Lung (tissue), 17 donors: ENCODE measurements at places on chromosomes 6 and 20.

GRCh38 chr6:142008016-142008735 lies 124.5 kb upstream of the GJE1 start:
- no peak for DNase-seq

DNA sequence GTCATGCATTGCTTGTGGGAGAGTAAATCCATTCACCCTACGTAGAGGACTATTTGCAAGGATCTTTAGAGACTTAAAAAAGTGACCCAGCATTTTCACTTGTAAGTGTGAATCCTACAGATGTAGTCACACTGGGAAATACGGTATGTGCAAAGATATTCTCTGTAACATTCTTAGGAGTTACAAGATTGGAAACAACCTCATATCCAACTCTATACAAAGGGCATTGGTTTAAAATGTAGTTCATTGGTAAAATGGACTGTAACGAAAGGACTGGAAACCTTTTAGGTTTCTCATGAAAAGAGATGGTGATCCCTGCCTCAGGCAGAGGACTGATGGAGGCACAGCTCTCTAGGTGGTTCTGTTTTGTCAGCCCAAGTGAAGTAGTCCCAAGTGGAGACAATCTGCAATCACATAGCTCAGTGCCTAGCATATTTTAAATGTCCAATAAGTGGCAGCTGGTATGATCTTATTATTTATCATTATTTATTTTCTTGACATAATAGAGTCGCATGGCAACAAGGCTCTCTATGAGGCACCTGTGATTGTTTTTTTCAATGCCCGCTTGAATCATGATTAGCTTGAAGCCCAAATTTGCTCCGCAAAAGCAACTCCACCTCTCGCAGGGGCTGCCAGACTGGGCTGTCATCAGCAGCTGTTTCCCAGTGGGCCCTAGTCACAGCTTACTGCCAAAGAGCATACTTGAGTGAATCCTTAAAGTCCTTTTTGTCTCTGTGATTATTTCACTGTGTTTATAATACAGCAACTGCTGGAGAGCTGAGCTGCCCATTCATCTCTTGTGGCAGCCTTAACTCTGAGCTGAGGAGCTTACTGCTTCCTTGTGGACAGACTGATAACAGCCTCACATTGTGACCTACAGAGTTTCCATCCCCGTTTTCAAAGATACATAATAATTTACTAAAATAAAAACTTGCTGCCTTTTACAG lies 19.8 kb upstream of the ENPP1 start:
- DNase-seq: peak; percentile 25

DNA sequence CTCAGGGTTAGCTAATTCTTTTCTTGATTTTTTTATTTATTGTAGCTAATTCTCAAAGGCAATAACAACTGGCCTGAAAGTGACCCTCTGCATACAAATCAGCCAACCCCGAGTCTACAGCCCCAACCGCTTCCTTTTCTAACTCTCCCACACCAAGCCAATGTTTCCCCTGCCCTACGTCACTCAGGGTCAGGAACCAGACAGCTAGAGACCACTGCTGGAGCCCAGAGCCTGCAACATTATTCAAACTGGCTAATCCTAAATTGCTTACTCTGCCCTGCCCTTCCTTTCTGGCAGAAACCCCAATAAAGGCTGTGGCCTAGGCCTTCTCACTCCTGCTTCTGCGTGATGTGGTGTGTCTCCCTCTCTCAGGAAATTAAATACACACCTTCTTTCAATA lies 320.7 kb downstream of the CBLN4 start:
- peak; percentile 50 for DNase-seq

DNA sequence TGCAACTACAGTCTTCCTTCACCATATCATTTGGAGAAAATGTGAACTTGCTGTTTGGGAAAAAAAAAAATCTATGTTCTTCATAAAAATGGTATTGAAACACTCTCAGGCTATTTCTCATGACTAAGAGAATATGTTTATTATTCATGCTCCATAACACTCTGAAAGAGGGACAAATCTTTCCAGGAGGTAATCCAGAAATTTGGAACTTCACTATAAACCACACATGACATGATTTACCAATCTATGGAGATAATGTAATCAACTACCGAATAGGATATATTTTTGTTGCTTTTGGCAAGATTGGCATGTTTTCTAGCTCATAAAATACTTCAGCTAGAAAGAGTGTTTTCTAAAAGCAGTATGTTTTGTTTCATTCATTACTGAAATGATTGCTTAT lies 56.3 kb downstream of the THEMIS start:
- no peak for DNase-seq

DNA sequence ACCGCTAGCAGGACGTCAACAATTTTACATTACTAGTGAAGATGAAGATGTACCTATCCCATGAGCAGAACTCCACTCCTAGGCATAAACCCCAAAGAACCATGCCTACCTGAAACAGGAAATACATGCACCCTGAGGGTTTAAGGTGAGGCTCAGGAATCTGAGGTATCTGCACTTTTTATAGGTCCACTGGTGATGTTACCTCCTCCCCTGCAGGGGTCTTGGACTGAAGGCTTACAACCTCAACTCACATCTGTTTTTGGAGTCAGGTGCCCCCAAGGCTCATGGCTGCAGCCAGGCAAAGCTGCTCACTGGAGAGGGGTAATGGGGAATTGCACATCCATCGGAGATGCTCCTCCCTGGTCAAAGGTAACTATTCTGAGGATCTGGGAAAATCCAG lies 132.5 kb upstream of the TRAF3IP2 start:
- DNase-seq: no peak

- peak; percentile 39 for DNase-seq
Observed at GRCh38 chr6:41028561-41029412, 10.2 kb downstream of the UNC5CL start.

DNA sequence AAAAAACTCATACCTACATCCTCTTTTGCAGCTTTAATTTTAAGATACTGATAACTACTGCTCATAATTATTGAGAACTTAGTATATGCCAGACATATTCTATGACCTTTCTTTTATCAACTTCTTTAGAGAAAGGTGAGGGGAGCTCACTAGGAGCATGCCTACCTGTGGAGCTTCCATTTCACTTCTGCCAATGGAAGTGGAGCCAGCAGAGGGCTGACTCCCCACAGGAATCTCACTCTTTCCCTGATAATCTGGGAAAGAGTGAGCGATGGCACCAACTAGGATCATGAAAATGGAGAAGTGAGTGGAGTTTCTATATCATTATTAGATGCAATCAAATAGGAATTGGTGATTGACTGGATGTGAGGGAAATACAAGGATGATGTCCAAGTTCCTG lies 484.9 kb downstream of the LMBRD1 start:
- DNase-seq: no peak

DNA sequence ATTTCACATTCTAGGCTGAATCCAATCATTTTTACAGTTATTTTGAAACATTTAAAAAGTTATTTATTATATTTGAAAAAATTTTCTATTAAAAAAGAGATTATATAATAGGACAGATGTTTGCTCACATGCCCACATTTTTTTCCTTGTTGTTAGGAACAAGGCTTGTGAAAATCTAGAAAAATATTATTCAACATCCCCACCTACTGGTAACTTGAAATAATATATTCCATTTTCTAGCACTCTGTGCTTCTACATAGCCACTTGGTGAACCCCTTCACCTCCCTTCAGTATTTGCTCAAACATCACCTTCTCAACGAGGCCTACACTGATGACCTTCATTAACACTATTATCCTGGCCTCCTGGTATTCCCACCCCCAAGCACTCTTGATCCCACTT lies 18.3 kb upstream of the GPRC6A start:
- DNase-seq: peak; percentile 80

GRCh38 chr6:89690944-89691324 lies 52.4 kb upstream of the LYRM2 start:
- no peak for DNase-seq

GRCh38 chr6:56232436-56232835 lies 14.9 kb downstream of the COL21A1 start:
- DNase-seq: no peak

DNA sequence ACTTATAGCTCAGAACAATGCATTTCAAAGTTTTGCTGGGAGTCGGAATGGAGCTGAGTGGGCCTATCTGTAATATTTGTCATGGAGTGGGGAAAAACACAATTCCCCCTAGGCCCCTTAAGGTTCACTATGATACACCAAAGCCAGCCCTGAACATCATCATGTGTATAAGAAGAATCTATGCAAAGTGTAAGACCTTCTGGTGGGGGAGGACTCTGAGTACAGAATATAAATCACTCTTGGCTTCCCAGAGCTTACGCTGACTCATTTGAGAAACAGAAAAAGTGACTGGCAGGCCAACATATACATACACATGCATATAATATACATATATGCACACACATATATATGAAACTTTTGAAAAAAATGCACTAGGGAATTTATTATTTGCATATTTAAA lies 54.1 kb upstream of the UBR2 start:
- DNase-seq: no peak

- DNase-seq: no peak
Observed at GRCh38 chr6:34926655-34927054, 37.6 kb downstream of the ANKS1A start.

DNA sequence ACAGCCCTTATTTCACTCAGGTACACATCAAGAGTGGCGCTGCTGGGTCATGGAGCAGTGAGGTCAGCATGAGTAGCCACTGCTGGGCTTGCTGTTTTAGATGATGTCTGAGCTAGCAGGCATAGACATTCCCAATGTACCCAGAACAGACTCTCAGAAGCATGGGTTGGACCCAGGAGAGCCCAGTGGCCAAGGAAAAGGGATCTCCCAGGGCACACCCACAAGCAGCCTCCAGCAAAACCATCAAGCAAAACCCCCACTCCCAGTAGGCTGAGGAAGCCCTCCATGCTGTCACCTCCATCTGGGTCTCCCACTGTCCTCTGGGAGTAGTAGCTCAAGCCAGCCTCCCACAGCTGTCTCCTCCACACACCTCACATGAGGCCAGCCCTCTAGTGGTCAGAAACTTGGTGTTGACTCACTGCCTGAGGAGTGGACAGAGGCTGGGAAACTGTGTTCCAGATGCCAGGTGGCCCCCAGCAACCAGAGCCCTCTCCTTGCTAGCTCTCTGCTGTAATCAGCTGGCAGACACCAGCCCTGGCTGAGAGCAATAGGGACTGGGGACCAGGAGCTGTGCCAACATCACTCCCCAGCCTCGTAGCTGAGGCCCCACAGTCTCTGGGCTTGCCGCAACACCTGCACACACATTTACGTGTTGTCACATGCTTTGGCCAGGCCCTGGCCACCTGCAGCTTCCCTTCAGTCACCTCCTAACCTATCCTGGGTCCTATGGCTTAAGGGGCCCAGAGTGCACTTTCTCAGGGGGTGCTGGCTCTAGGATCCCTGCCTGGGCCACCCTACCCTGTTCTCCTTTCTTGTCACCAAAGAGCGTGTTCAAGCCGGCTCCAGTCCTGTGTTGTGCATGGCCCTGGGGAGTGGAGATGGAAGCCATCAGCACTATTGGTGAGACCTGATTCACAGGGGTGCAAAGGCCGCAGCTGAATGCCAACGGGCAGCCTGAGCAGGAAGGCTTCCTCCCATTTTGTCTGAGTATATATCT lies 1.9 kb upstream of the AP5S1 start:
- peak; percentile 84 for DNase-seq

DNA sequence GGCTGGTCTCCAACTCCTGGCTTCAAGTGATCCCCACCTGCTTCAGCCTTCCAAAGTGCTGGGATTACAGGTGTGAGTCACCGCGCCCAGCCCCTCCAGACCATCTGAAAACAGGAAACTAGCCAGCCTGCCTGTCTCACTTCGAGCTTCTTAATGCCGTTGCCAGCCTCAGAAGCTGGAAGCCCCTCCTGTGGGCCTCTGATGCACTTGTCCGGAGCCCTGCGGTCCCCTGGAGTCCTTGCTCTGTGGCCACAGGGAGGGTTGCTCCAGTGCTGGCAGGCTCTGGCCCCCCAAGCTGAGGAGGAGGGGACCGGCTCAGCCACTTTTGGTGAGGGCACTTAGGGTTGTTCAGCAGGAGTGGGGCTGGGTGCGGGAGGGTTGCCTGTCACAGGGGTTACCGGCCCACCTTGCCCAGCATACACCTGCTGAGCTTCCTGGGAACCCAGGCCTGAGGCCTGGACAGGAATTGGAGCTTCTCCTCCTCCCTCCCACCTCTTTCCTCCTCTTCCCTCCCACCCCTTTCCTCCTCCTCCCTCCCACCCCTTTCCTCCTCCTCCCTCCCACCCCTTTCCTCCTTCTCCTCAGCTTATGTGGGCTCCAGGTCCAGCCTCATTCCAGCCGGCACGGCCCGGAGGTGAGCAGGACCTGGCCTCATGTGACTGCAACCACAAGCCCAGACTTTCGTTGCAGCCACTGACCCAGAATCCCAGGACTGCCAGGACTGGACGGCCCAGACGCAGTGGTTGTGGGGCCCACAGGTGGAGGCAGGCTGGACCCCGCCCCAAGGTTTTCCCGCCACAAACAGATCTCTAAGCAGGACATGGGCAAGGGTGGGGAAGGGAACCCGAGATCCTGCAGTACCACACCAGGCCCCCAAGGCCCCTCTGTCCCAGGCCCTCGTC lies 9.4 kb upstream of the BIRC7 start:
- no peak for DNase-seq

GRCh38 chr6:159092631-159093030 lies 47.8 kb upstream of the TAGAP start:
- no peak for DNase-seq

GRCh38 chr6:50390416-50390815 lies 322.9 kb upstream of the TFAP2D start:
- DNase-seq: no peak

DNA sequence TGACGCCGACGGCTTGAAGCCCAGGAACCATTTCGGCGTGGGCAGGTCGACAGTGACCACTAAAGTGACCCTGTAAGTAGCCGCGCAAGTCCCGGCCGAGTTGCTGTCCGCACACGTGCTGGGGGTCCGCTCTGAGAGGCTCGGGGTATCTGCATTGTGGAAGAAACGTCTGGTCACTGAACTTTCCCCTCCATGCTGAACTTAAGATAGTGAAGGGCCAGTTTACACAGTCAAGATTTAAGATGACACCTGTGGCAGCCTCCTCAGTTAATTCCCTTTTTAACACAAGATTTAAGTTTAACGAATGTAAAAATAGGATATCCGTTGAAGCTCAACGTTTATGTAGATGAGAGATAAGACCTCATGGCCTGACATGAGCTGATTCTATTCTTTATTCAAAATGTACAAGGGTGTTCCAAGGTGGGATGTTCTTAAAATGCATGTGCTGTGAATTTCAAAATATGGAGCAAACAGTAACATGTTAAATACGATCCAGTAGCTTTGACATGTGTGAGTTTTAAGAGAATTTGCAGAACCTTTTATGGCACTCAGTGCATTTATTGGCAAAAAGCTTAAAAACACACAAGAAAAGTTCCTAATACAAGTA lies 116.2 kb downstream of the RTN4IP1 start:
- DNase-seq: peak; percentile 35

DNA sequence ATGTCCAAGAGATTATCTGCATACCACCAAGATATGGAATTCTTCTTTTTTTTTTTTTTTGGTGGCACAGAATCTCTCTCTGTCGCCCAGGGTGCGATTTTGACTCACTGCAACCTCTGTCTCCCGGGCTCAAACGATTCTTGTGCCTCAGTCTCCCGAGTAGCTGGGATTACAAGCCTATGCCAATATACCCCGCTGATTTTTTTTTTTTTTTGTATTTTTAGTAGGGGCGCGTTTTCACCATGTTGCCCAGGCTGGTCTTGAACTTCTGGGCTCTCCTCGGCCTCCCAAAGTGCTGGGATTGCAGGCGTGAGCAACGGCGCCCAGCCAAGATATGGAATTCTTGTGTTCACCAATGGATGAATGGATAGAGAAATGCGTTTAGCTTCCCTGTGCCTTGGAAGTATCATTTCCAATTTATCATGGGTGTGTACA lies 31.0 kb downstream of the POM121L2 start:
- no peak for DNase-seq
